Stimulated activated CD4-positive, alpha-beta T cell treated with anti-CD3 and anti-CD28 coated beads, Interleukin-4, amount 100 ng/mL, for 48 hours (primary cell): ENCODE measurements at places on chromosomes 12 and 14.
A peak's percentile ranks its signal among the peaks of the same experiment; 100 is the strongest.

DNA sequence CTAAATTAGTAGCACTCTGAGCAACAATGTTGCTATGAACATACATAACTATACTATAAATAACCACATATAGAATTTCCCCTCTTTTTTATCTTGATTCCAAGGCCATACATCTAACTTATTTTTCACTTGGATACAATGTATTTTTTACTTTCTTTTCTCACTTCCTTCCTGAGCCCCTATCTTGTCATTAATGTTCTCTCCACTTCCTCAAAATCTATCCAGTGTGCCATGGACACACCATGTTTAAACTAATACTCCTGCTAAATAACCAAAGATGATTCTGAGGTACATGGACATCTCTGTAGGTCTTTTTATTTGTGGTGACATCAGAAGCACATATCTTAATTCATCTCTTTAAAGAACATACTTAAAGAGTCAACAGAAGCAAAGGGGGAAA, 251.2 kb downstream of the C12orf42 start:
- DNase-seq = no peak

- DNase-seq = no peak
These were observed 9.4 kb upstream of the CCDC175 start for GRCh38 chr14:59585891-59586554.

GRCh38 chr12:111180426-111181142, 188.3 kb downstream of the PHETA1 start:
- DNase-seq = no peak

GRCh38 chr14:95364481-95365209, 44.9 kb upstream of the CLMN start:
- no peak for DNase-seq

GRCh38 chr12:65963862-65964240, 139.6 kb downstream of the HMGA2 start:
- no peak for DNase-seq

- no peak for DNase-seq
These were observed 23.8 kb downstream of the ZFYVE21 start for GRCh38 chr14:103739466-103739792.

DNA sequence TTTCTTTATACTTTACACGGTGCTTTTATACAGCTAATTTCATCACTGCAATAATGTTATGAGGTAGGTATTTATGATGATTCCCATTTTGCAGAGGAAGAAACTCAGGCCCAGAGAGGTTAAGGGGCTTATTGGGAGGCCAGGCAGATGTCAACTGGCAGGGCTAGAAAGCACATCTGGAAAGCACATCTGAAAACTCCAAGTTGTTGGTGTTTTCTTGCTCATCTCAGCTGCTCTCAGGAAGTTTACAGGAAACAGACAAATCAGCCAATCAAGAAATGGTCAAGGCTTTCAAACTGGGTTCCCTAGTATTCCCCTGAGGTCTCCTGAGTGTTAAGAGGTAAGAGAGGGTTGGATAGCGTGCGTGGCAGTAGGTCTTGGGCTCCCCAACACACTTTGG, 124.1 kb upstream of the MED13L start:
- no peak for DNase-seq

- no peak for DNase-seq
These were observed 100.3 kb downstream of the ERC1 start for GRCh38 chr12:1091350-1091749.

GRCh38 chr12:88750867-88751543, 170.7 kb upstream of the KITLG start:
- no peak for DNase-seq

DNA sequence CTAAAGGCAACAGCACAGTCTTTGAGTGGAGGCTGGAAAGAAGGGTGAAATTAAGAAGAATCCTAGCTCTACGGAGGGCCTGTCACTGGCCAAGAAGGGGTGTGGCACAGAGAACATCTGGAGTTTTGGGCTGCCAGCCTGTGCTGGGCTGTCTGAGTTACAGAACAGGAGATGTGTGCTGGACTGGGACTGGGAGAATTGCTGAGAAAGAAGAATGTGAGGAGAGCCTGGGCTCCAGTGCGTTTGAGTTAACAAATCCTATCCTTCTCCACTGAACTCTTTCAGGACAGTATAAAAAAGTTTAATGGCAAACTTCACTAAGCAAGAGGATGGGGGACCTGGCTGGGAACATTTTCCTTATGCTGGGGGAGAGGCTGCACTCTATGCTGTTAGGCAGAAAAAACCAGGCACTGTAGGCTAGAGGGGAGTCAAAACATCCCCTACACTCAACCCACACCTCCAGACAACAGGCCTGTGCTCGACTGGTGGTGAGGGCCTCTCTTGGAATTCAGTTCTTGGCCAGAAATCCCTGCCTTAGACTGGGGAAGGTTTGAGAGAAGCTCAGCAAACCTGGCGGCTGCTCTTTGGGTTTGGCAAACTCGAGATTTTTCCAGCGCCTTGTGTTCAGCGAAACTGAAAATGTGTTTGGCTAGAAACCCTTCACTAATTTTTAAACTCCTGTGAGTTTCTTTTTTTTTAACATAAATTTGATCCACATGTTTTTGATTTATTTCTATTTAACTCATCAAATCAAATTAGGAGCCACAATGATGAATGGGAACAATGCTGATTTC, 217.3 kb downstream of the MON2 start:
- DNase-seq = no peak

GRCh38 chr12:20368651-20369304, 441 bp downstream of the PDE3A start:
- DNase-seq = no peak

- no peak for DNase-seq
These were observed 153.9 kb upstream of the EGLN3 start for GRCh38 chr14:34104489-34105397.

GRCh38 chr12:125888921-125889320, 823.7 kb downstream of the AACS start:
- no peak for DNase-seq

GRCh38 chr12:32197421-32197820, 90.8 kb downstream of the BICD1 start:
- no peak for DNase-seq

- DNase-seq = no peak
These were observed 143.0 kb downstream of the AKAP6 start for GRCh38 chr14:32472076-32472475.

GRCh38 chr14:74860899-74861733, 14.8 kb downstream of the PROX2 start:
- peak; percentile 99 for DNase-seq

DNA sequence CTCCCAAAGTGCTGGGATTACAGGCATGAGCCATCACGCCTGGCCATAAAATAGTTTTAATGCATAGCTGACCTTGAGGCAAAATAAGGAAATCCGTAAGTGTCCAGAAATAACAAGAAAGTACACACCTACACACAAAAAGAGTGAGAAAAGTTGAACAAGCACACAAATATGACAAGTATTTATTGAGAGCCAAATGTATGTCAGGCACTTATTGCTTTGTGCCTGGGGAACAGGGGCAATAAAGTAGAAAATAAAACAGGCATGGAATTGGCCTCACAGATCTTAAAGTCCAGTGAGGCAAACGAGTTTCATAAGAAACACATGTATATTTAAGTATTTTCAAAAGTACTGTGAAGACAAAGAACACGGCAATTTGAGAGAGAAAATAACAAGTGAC, 103.7 kb downstream of the ERGIC2 start:
- DNase-seq = no peak

- DNase-seq = no peak
These were observed 17.1 kb upstream of the PAWR start for GRCh38 chr12:79707830-79708229.

GRCh38 chr12:75635606-75636444, 124.4 kb upstream of the KRR1 start:
- peak; percentile 7 for DNase-seq

DNA sequence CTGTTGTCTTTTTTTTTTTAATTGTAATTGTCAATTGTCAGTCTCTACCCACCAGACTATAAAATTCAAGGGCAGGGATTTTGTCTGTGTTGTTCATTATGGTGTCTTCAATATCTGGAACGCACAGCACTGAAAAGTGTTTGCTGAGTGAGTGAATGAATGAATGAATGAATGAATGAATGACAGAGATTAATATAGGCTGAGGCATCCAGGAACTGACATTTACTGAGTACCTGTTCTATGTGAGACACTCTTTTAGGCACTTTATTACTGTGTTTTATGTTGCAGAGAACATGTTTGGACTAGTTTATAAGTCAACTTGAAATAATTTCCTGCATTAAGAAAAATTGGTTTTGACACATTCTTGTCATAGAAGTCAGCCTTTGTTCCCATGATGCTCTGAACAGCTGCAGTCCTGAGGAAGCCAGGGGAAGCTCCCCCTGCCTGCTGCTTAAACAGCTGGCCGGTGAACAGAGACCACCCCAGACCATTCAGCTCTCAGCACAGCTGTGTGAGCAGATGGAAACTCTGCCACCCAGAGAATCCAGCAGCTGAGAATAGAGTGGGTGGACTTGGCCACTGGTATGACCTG, 160.7 kb upstream of the CCND2 start:
- DNase-seq = no peak

DNA sequence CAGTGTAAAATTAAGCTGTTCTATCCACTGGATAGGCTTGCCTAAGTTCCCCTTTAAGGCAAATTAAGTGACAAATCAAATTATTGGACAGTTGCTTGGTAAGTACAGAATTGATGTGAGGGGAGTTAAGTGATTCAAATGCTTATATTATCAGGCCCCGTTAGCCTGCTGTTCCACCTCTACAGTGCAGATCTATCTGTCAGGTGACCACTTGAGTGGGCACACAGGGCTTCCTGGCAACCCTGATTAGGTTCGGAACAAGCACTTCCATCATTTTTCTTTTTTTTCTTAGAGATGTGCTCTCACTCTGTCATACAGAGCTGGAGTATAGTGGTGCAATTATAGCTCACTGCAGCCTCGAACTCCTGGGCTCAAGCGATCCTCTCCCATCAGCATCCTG, 453.8 kb downstream of the RAD51B start:
- no peak for DNase-seq

DNA sequence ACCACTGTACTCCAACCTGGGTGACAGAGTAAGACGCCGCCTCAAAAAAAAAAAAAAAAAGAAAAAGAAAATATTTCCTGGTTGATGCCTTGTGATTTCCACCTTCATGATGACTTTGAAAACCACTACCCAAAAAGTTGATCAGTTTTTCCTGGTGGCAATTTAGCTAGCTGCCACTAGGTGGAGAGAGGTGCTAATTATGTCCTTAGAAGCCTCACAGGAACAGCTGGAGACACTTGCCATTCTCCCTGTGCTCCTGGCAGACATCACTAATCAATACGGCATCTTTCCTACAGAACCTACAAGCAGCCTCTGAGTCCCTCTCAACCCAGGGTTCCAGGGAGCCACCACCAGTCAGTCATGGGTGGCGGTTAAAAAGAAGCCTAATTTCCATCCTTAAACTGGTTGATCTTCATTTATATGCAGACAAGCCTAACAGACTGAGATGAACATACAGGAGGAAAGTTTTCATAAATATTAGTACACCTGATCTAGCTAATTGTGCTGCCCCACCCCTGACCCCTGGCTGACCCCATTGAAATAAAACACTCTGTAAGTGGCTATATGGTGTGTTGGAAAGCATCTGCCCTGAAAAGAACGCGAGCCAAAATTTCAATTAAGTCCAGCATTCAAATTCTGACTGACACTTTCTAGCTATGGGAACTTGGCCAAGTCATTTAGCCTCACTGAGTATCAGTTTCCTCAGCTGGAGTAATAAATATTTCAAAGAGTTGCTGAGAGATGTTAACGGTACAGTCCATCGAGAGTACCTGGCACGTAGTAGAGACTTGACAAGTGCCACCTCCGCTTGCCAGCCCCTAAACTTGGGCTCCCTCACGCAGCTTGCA, 6.2 kb upstream of the OAS1 start:
- no peak for DNase-seq

GRCh38 chr14:64725879-64726584, 21.8 kb downstream of the PLEKHG3 start:
- no peak for DNase-seq

DNA sequence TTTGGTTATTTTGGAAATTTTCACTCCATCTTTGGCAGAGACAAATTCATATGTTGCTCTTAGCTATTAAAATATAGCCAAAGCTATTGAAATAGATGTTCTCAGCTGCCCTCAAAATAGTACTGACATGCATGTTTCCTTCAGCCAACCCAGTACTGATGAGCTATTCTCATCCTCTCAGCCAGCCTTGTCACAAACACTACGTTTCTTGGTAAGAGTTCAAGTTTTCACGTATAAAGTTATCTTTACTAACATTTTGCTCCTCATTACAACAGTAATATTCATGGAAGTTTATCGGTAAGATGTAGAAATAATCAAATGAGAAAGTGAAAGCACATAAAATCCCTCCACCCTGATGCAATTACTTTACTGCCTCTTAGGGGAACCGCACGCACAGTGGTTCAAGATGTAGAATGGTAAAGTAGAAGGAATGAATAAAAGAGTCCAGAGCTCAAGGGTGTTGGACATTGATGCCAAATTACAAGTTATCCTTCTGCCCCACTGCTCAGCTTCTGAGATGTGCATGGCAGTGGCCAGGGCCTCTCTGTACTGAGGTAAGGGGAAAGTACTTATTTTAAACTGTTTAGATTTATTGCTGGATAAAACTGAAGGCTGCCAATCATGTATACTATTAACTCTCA, 20.7 kb downstream of the GCH1 start:
- DNase-seq = no peak

- DNase-seq = no peak
These were observed 899 bp downstream of the TPCN1 start for GRCh38 chr12:113221997-113222729.

DNA sequence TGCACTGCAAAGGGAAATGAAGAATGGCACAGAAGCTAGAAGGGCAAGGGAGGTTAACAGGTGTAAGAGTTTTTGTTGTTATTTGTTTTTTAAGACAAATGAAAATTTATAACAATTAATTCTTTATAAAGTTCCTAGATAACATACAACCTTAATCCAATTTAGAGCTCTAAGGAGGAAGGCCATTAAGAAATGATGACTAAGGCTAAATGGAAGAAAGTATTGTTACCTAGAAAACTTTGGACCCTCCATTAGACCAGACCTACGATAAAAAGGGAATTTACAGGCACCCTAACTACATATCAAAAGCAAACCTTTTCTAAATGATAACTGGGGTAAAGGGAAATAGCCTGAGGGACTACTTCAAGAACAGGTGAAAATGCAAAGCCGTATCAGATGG, 130.8 kb downstream of the PRKD1 start:
- no peak for DNase-seq

- no peak for DNase-seq
These were observed 145.8 kb upstream of the DCN start for GRCh38 chr12:91328451-91328850.
